Hematopoietic multipotent progenitor cell treated with erythropoietin and hydrocortisone succinate and interleukin-3 and kit ligand, for 6 days (in vitro differentiated cells): ENCODE measurements at places on chromosomes 5 and 9.

DNA sequence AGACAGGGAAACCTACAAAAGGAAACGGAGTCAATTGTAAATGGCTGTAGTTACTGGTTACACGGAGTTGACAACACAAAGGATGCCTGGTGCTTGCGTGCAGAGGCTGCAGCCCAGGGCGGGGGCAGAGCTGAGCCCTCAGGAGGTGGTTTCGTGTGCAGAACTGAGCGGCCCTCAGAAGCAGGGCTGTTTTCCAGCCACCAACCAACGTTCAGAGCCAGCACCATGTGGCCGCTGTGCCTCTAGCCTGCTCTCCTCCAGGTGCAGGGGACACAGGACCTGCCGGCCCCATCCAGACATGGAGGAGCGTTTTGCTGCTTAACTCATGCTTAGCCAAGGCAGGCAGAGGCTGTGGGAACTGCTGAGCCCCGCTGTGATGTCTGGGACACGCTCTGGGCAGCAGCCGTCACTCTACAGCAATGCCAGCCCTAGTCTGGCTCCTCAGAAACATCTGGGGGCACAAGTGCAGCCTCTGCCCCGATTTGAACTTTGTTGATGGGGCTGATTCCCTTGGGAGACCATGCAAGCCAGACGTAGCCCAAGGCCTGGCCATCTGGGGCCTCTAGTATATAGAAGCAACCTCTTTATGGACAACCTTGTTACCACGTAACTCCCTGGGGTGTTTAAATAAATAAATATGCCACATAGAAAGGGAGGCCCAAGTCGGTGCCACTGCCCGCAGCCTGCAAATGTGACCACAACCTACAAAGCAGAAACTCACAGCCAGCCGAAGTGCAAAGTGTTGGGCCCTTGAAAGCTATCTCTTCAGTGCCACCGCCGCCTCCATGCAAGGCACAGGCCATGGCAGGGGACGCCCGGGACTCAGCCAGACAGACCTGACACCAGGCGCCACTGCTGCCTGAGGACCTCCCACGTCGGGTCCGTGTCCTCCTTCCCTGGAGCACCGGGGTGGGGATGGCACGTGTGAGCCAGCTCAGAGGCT is 42.1 kb downstream of the NKD2 start:
- DNase-seq = no peak

DNA sequence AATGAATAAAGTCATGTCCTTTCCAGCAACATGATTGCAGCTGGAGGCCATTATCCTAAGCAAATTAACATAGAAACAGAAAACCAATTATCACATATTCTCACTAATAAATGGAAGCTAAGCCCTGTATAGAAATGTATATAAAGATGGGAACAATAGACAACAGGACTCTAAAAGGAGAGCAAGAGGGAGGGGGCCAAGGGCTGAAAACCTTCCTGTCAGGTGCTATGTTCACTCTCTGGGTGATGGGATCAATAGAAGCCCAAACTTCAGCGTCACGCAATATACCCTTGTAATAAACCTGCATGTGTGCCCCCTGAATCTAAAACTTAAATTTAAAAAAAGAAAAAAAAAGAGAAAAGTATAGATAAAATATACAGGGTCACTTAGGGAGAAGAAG is 163.7 kb upstream of the ACO1 start:
- DNase-seq = no peak

DNA sequence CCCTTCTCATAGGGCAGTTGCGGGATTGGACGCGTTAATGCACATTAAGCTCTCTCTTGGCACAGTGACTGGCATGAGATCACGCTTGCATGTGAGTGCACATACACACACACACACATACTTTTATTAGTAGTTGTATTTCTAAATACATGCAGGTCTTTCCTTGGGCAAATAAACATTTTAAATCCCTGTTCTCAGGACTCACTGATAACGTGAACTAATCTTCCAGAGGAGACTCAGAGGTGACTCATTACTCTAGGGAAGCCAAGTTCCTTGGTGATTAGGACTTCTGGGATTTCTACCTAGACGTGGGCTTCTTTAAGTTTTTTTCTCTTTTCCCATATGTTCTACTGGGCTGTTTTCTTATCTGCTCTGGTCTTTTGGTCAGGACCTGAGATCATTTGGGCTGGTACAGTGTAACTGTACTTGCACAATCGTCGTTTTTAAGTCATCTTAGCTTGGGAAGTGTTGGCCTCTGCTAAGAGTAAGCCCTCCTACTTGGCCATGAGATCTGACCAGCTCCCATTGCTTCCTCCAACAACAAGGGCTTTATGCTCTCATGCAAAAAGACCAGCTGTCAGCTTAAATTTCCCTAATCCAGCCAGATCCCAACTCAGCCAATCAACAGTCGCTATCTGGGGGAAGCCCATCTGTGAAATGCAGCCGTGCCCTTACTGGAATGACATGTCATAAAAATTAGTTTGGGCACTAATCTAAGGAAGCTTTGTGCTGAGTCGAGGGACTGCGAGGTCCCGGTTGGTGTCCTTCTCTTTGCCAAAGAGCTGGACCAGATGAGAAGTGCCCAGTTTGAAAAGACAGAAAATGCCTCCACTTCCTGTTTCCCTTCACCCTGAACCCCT is 176.4 kb upstream of the ANKRD55 start:
- DNase-seq = no peak

- DNase-seq = peak; percentile 60
These were observed 560.7 kb downstream of the HTR1A start for GRCh38 chr5:63401436-63402046.

DNA sequence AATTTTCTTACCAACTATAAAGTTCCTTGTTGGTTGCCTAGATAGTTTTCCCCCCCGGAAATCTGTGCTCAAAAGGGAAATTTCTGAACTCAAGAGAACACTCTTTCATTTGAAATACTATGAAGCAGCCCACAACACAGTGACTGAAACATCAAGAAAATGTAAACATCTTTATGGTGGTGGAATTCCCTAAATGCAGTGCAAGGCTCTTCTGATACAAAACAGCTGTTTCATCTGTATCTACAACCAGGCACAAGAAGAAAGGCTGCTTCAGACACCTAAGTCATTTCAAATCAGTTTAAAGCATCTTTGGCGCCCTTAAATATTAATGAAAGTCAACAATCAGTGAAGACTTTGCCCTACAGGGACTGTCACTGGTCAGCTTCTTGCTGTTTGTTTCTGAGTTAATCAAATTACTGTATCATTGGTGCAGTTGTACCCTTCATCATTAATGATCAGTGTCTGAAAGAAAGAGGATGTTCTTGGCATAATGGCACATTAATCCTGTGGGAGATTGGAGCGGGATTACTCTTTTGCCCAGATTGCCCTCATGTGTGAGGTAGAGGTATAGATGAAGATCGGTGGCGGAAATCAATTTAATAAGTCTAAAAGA is 947.0 kb downstream of the NR2F1-AS1 start:
- no peak for DNase-seq

- DNase-seq = peak; percentile 59
These were observed 30.6 kb upstream of the ANKRD33B start for GRCh38 chr5:10533226-10533625.

- DNase-seq = peak; percentile 70
These were observed 290.5 kb downstream of the CCDC171 start for GRCh38 chr9:15843316-15843715.

- no peak for DNase-seq
These were observed 684.6 kb upstream of the ACO1 start for GRCh38 chr9:31699836-31700235.

DNA sequence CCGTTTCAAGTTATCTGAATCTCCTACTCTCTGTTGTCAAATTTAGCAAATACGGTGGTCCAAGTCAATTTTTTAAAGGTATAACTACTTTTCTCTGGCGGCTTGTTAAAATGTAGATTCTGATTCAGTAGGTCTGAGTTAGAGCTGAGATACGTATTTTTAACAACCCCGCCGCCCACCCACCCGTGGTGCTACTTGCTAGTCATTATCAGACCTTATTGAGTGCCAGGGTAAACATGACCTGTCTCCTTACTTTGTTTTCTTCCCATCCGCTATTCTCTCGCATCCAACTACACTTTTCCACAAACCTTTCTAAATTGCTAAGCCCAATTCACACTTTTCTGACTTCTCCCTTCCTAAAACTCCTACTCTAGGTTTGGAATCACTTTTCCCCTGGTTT is 694 bp upstream of the PLAA start:
- peak; percentile 39 for DNase-seq

- no peak for DNase-seq
These were observed 52.0 kb downstream of the OLFM1 start for GRCh38 chr9:135139366-135139959.

DNA sequence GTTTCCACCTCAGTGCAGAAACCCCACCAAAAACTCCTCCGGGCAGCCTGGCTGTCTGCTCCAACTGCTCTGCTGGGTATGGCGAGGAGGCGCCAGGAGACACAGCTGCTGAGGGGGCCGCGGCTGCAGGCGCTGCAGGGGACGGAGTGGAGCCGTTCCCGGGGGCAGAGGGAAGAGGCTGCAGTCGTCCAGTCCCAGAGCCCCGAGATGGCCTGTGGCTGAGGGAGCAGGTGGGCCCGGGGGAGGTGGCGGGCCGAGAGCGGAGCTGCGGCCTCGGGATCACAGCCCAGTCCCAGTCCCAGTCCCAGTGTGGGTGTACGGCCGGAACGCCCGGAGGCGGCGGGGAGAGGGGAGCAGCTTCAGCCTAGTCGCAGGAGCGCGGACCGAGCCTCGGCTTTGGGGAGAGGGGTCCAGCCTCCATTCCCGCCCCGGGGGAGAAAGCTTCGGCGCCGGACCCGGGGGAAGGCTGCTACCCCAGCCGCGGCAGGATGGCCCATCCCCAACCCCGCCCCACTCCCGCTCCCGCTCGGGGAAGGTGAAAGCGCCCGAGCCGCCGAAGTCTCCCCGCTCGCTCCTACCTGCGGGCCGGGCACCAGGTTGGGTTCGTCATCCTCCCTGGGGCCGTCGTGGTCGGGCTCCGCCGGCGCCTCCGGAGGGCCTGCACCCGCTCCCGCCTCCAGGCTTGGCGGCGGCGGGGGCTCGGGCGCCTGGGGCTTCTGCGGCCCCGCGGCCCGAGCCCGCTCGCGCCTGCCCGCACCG is 513 bp downstream of the FAM193B start:
- DNase-seq = peak; percentile 49

- DNase-seq = no peak
These were observed 36.0 kb downstream of the WHRN start for GRCh38 chr9:114469091-114469853.

DNA sequence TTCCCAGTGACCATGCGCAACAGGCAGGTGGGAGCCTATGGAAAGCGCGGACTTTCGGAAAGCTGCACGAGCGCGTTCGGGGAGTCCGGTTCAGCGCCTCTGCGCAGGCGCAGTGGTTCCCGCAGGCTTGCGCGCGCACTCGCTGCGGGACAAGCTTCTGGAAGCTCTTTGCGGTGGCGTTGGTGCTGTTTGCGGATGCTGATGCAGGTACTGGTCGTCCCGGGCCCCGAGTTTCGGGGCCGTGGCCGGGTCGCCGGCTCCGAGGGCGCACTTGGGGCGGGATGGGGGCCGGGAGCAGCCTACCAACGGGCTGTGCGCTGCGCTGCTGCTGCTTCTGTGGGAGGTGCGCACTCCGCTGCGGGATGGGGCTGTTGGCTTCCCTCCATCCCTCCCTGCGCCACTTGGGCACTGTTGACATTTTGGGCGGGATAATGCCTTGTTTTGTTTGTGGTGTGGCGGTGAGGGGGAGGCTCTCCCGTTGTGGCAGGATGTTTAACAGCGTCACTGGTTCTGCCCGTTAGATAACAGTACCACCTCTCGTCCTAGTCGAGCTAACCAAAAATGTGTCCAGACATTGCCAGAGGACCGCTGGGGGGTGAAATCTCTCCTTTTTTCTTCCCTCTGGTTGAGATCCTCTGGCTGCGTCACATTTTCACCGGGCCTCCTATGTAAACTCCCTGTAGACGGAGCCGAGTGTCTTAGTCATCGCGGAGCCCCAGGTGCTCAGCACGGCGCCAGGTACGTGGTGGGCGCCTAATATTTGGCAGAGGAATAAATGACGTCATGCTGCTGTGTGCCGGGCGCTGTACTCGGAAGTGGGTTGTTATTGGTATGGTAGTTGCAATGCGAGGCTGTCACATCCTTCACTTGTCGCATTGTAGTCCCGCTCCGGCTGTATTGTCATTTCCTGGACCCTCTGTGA is at the start of gene ZNF483:
TSS of gene ZNF483 (plus strand) at position 124 of the 922 bp plus-strand sequence. CDS start 2,217 bp downstream, outside the sequence.
- DNase-seq = peak; percentile 60

DNA sequence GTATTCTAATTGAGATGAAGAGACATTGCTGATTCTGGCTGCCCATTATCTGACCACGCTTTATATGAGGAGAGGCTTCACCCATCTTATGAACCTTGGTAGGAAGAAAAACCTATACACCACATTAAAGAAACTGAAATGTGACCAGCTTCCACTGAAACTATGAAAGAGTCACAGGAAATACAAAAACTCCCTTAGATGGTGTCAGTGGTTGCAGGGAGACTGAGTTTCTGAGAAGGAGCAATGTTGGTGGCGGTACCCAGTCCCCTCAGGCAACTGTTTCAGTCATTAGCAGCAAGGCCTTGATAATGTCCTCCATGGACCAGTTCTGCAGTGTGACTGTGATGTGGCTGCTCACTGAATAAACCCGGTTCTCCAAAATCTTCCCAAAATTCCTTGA is 110.5 kb upstream of the FTMT start:
- no peak for DNase-seq

GRCh38 chr9:135737840-135738521 is 36.0 kb downstream of the KCNT1 start:
- no peak for DNase-seq

GRCh38 chr5:38576961-38577684 is 20.7 kb upstream of the LIFR start:
- no peak for DNase-seq

DNA sequence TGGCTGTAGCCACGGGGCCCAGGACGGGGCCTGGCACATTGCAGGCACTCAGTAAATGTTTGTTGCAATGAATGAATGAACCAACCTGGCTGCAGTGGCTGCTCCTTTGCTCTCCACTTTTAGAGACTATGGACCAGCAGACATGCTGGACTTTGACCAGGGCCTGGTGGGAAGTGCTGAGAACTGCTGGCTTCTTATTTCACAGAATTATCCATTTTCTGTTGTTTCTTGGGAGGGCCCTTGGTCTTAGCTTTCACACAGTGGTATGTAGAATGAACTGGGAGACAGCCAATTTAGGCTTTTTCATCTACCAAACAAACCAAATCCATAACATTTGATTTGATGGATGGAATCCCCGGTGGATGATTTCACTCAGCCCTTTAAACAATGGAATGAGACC is 78.0 kb upstream of the LHFPL2 start:
- DNase-seq = no peak

DNA sequence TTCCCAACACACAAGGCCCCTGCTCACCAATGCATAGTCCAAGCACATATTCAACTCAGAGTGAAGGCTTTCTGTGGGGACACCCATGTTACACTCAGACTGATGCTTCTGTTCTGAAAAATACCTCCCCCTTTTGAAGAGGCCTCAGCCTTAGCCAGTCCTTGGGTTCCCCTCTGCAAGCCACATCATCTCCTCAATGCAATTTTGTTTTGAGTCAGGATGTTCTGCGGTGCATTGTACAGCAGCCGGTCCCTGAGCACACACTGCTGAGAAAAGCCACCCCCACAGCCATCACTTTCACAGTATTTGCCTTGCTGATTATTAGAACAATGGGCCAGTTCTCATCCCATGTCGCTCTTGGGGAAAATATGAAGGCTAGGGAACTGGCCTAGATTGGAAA is 241.2 kb downstream of the FAM114A2 start:
- no peak for DNase-seq
